ENCODE measurements at places on chromosomes 16 and 17.

DNA sequence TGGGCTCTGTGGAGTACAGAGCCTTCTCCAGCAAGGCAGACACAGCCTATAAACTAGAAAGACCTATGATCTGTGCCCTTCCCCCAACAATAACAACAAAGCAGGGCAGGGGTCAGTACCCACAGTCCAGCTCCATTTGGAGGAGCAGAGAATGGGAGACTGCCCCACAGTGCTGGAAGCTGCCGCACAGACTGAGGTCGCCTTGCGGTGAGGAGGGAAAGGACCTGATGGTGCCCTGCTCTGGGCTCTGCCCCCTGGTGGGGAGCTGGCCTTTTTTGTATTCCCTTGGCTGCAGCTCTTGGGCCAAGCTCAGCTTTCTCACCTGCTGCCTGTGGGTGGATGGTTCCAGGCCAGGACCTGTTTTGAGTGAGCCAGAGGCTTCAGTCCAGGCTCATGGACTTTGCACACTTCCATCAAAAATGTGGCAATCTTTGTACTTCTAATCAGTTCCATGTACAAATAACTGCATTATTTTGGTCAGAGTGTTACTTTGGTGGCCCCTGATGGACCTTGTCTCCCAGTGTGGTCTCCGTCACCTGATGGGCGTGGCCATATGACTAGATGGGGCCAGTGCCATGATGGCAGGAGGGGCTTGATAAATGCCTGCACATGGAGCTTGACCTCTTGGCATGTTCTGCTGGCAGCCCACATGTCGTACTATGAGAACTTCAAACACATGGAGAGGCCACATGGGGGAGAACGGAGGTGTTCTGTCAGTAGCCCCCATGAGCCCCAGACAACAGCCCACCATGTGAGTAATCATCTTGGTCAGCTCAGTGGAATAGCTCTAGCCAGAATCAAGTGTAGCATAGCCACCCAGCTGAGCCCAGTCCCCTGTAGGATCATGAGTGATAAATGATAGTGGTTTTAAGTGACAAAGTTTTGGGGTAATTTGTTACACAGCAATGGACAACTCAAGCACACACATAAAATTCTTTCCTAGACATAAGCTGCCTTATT, 24.2 kb downstream of the B9D1 start:
- no peak for DNase-seq

DNA sequence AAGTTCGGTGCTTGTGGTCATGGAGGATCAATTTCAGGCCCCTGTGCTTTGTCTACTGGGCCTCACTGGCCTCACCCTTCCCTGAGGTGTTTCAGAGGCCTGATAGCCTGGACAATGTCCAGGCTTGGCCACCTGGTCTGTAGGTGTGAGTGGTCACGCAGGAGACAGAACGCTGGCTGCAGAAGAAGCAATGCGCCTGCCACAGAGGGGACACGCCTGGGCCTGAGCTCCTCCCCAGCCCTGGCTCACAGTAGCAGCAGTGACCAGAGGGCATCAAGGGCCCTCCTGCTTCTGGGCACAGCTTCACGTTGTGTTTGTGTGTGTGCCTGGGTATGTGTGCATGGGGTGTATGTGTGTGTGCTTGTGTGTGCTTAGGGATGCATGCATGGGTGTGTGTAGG, 1.9 kb upstream of the PITPNM3 start:
- DNase-seq = no peak

- no peak for DNase-seq
Measured at GRCh38 chr16:77459534-77460254, 24.9 kb upstream of the ADAMTS18 start.

GRCh38 chr17:64081802-64082799, 47.8 kb downstream of the ERN1 start:
- DNase-seq = peak; percentile 90

GRCh38 chr17:44115585-44116415, 7.6 kb downstream of the HDAC5 start:
- no peak for DNase-seq

Data from NCI-H2029 treated with DMSO at 0.1 percent for 48 hours (cell line).